ENCODE measurements at places on chromosomes 3 and 15.

DNA sequence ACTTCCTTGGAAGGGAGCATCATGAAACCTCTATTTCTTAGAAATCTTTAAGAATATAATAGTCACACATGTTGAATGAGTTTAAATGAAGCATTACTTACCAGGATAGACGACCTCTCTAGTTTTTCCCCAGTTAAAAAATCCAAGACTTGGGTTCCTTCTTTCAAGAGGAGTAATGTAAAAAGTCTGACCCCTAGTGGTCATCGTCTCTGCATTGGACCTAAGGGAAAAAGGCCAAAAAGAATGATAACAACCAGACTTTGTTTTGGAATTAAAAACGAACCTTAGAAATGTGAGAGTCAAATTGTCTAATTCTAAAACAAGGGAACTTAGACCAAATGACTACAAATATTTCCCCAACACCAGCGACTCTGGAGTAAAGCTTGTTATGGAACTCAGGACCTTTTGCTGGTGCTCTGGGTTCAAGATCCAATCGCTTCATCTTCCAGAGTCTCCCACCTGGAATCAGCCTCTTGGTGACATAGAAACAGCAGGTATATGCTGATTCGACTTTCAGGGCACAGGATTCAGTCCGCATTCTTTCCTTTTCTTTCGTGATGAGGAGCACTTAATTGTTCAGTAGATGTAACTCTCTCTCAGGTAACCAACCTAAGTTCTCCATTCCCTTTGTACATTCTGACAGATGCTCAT lies 214.8 kb upstream of the TPRG1 start:
- no peak for DNase-seq

- no peak for DNase-seq
Measured at GRCh38 chr3:184907681-184908649, 96.0 kb downstream of the VPS8 start.

DNA sequence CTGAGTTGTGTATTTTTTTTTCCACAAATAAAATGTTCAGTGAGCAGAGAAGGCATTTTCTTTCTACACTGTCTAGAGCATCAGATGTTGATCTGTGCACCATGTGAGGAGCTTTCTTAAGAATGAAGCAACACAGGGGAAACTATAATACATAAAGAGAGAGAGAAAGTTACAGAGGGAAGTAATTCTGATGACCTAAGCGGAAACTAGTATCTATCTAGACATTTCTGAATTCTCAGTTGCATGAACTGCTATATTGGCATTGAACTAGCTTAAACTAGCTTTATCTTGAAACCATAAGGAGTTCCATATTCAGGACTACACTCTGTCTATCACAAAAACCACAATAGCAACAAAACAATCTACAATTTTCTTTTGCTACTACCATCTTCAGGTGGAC lies 822.4 kb downstream of the VGLL3 start:
- DNase-seq = no peak

GRCh38 chr3:128432971-128433836 lies 33.5 kb downstream of the DNAJB8 start:
- DNase-seq = no peak

DNA sequence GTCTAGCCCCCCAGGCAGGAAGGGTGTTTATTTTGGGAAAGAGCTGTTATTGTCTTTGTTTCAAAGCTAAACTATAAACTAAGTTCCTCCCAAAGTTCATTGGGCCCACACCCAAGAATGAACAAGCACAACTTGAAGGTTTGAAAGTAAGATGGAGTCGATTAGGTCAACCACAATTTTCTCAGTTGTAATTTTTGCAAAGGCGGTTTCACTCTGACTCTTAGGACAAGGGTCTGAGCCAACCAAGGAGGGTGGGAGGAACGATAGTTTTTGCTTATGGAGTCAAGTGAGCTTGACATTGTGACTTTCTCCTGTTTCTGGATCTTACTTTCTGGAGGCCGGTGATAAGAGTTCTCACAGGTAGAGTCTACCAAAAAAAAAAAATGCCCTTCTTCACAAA lies 5.8 kb upstream of the ZNF770 start:
- no peak for DNase-seq

GRCh38 chr3:195883160-195883559 lies 25.2 kb downstream of the TNK2 start:
- no peak for DNase-seq

GRCh38 chr3:82978368-82978767 lies 1216.9 kb upstream of the GBE1 start:
- DNase-seq = no peak

GRCh38 chr15:35867356-35867755 lies 321.4 kb upstream of the DPH6 start:
- no peak for DNase-seq

DNA sequence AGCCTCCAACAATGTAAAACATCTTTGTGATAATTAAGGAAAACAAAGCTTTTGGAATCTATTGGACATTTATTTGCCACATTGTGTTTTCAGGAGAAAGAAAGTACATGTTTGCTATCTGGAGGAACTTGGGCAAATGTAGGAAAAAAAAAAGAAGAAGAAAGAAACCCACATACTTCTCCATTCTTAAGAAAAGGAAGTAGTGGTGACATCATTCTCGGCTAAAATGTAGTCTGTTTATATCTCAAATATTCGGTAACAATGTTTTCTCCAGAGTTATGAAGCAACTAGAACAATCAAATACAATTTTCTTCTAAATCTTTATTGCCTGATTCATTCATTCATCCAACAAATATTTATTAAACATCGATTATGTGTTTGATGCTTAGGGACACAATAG lies 2.3 kb upstream of the TGFBR2 start:
- DNase-seq = no peak

DNA sequence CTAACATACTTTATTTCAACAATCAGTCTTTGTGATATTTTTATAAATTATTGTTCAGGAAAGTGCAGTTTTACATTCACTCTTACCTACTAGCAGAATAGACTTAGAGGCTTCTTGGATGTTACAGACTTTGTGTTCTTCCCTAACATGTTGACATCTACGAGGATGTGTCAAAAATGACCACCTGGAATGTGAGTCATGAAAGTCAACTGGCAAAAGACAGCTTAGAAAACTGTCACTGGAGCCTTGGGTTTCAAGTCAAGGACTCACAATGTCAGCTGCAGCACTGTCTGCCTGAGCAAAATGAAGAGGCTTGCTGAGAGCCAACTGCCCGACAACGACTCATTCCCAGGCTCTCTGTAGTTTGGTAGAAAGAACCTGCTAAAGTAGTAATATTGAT lies 91.5 kb downstream of the CERS3 start:
- no peak for DNase-seq

DNA sequence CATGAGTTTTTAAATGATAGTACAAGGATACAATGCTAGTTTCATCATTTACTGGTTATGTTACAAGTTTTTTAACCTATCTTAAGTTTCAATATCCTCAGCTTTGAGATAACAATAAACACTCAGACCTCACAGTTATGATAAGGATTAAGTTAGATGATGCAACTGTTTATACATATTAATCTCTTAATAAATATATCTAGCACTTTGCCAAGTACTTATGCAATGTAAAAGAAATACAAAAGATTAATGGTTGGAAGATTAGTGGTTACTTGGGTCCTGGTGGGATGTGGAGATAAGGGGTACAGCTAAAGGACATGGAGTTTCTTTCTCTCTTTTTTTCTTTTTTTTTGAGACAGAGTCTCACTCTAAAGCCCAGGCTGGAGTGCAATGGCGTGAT lies 12.0 kb downstream of the SPPL2A start:
- DNase-seq = no peak

- no peak for DNase-seq
Measured at GRCh38 chr3:125045194-125045593, 10.6 kb downstream of the HEG1 start.

- no peak for DNase-seq
Measured at GRCh38 chr3:11825301-11825700, 21.4 kb downstream of the TAMM41 start.

DNA sequence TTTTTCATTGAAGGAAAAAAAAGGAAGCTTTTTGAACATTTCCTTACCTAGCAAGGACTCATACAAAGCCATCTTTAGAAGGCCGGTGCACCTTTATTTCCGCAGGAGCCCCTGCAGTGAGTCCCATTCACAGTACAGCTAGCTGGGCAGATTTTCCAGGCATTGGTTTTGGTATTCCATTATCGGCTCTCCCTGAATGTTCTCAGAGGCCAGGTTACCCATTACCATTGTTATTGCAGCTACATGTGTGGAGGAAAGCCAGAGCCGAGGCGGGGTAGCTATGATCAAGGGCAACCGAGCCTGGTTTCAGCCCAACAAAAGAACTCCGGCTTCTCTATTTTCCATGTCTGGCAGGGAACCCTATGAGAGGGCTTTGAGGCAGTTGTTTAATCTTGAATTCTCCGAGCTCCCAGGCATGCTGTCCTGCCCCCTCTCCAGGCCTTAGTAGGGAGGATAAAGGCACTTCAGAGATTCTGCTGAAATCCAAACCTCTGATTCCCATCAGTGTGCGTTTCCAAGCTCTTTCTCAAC lies 100.3 kb downstream of the LRRK1 start:
- no peak for DNase-seq

DNA sequence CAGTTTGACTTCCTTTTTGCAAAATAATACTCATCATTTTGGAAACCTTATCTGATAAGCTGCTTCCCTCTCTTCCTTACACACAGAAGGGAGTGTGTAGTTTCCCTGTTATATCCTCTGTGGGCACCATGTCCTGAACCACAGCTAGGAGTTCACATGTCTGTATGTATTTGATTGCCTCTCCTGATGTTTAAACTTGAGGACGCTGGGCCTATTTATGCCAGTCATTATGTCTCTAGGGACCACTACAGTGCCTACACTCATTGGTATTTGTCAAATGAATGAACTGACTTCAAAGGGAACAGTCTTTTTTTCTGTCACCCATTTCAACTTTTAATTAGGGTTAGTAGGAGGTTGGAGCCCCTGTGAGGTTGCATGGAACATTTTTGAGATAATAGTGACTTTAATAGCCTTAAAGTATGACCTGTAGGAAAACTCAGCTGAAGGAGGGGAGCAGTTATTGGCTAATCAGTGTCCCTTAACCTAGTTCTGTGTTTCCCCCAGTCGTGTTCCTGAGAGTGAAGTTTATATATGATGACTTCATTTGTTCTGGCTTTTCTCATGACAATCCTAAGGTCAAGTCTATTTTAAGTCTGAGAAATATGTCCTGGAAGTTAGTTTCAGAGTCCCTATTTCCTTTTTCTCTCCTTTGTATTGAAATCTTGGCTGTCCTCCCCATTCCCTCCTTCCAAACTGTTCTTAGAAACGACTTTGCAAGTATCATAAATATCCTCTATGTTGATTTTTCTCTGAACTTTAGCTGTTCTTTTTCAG lies 28.9 kb downstream of the PDE8A start:
- no peak for DNase-seq

DNA sequence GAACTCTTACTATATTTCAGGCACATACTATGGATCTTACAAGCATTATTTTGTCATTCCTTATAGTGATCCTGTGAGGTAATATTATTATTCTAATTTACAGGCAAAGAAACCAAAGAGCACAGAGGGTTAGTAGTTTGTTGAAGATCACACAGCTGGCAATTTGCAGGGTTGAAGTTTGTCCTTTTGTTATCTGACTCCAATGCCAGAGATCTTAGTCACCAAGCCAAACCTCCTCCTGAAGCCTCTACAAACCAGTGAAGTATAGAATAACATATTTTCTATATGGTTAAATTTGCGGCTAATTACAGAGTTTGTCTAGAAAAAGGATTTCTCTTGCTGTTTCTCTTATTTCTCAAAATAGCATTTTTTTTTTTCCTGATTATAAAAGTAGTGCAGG lies 11.2 kb downstream of the ISLR2 start:
- DNase-seq = no peak

- DNase-seq = no peak
Measured at GRCh38 chr3:143831994-143832393, 16.3 kb downstream of the SLC9A9 start.

GRCh38 chr3:32387512-32387911 lies 4.1 kb upstream of the CMTM7 start:
- DNase-seq = no peak

GRCh38 chr3:23242106-23242505 lies 39.0 kb downstream of the UBE2E2 start:
- no peak for DNase-seq

DNA sequence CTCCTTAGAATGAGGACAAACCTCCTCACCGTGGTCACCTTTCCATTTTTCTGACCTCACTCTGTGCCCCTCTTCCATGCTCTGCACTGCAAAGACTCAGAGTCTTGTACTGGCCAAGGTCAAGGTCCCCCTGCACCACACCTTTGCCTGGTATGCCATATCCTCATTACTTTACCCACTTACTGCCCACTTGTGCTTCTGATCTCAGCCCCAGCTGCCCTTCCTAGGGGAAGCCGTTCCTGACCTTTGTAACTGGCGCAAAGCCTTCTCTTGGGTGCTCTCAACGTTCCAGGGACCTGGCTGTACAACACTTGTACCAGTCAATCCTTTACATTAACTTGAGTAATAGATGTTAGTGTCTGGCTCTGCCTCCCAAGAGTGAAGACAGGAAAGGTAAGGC lies 256.0 kb downstream of the SV2B start:
- no peak for DNase-seq

DNA sequence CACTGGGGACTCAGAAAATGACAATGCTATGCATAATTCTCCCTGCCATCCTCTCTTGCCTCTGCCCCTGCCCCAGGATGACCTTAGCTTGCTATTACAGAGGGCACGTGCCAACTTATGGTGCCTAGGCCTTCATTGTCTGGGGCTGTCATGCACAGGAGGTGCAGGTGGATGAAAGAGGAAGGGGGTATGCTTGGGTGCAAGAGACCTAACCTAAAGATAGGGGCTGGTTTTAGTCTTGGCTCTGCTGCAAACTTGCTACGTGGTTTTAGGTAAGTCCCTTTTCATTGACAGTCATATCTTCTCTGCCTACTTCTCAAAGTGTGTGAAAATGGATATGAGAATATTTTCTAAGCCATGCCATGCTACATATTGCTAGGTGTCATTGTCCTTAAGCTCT lies 161.3 kb downstream of the EPHB1 start:
- DNase-seq = no peak
